Transverse colon (tissue), 4 donors: ENCODE measurements at places on chromosomes 16 and 17.

DNA sequence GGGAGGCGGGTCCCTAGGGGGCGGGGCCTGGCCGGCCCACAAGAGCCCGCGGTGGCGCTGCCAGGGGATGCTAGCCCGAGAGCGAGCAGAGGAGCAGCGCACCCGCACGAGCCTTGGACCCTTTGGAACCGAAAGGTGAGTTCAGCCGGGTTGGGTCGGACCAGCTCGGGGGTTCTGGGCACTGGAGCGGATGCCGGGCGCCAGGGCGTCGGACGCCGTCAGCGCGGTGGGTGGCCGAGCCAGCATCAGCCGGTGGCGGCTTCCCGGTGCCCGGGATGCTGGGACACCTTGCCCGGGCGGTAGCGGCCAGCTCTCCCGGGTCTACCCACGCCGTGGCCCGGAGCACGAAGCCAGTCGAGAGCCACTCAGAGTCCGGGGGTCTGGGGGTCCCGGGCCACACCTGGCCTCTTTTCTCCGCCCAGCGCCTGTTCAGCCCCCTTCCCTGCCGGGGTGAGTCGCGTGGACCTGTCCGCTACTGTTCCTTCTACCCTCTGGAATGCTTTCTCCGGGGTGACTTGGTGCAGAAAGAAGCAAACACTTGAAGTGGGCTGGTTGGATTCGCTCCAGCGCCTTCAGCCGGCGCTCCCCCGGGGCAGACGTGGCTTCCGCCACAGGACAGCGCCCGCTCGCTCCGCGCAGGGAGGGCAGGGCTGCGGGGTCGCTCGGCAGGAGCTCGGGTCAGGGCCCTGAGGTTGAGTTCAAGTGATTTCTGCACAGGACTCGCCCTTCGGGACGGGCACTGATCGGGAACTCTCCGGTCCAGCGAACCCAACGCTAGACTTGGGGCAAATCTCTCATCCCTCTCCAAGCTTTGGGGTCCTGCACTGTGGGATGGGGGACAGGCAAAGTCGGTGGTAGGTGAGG is at the start of gene SCNN1G:
SCNN1G (plus strand) TSS at position 67 of the 864 bp plus-strand sequence. CDS start 3,527 bp downstream, outside the sequence.
- peak; percentile 45 for DNase-seq

- DNase-seq: no peak
Observed at GRCh38 chr16:25478476-25478875, 213.3 kb upstream of the HS3ST4 start.

- DNase-seq: no peak
Observed at GRCh38 chr17:71899317-71899716, 221.5 kb upstream of the SOX9 start.

GRCh38 chr17:6099492-6099891 is 29.3 kb downstream of the WSCD1 start:
- no peak for DNase-seq

GRCh38 chr17:8921147-8921546 is 44.4 kb downstream of the PIK3R5 start:
- DNase-seq: no peak

GRCh38 chr16:85592700-85593493 is 20.2 kb upstream of the GSE1 start:
- DNase-seq: no peak

- no peak for DNase-seq
Observed at GRCh38 chr16:10930755-10931093, 11.5 kb downstream of the DEXI start.

- no peak for DNase-seq
Observed at GRCh38 chr17:31608659-31609254, 217.3 kb downstream of the RAB11FIP4 start.

- DNase-seq: no peak
Observed at GRCh38 chr17:37761059-37761458, 16.2 kb upstream of the HNF1B start.

- DNase-seq: peak; percentile 62
Observed at GRCh38 chr16:88790312-88791211, 5.5 kb upstream of the PIEZO1 start.

GRCh38 chr16:75576384-75576811 is 10.2 kb downstream of the GABARAPL2 start:
- DNase-seq: no peak

- DNase-seq: no peak
Observed at GRCh38 chr17:38563362-38564253, 42.1 kb downstream of the SRCIN1 start.

GRCh38 chr17:2701161-2701995 is 10.2 kb downstream of the CLUH start:
- no peak for DNase-seq

- no peak for DNase-seq
Observed at GRCh38 chr17:16013943-16014407, 14.4 kb downstream of the TTC19 start.

GRCh38 chr17:49667854-49668253 is 10.0 kb downstream of the SPOP start:
- no peak for DNase-seq

- no peak for DNase-seq
Observed at GRCh38 chr16:53771655-53772497, 67.9 kb downstream of the FTO start.

DNA sequence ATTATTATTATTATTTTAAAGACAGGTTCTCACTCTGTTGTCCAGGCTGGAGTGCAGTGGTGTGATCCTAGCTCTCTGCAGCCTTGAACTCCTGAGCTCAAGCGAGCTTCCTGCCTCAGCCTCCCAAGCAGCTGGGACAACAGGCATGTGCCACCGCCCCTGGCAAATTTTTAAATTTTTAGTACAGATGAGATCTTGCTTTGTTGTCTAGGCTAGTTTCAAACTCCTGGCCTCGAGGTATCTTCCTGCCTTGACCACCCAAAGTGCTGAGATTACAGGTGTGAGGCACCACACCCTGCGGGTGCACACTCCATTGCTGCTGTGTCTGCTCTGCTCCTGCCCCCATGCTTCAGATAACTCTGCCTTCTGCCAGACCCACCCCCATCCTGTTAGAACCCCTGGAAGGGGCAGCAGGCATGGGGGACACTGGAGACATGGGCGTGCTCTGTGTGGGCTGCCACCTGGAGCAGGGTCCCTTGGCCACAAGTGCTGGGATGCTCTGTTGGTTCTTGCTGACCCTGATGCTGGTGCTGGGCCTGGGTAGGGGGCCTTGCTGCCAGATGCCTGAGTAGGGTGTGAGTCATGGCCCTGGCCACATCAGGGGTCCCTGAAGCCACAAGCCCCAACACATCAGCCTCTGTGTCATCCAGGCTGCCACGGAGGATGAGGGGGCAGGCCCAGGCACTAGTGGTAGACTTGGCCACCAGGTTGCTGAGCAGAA is 2.6 kb downstream of the GGT6 start:
- no peak for DNase-seq

- no peak for DNase-seq
Observed at GRCh38 chr16:27515874-27516353, 33.8 kb downstream of the GTF3C1 start.

DNA sequence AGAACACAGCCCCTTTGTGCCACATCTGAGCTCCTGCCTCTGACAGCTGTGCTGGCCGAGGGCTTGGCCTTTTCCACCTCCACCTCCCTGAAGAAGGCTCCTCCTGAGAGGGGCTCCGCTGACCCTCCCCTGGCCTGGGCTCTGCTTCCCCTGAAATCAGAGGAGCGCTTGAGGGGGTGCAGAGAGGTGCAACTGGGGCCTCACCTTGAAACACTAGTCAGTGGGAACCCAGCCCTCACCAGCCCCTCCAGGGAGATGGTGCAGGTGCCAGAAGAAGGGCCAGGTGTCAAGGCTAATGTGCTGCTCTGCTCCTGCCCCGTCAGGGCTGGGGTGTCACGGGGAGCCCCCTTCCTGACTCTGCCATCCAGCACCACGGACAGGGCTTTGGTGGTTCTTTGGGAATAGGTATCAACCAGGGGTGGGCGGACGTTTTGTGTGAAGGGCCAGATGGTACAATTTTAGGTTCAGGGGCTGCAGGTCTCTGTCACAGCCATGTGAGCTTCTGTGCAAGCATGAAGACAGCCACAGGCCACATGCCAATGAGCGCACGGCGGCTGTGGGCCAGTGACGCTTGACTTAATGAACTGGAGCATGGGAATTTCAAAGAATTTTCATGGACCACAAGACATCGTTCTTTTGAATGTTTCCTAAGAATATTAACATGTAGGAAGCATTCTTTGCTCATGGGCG is 2.1 kb upstream of the ZG16B start:
- no peak for DNase-seq

DNA sequence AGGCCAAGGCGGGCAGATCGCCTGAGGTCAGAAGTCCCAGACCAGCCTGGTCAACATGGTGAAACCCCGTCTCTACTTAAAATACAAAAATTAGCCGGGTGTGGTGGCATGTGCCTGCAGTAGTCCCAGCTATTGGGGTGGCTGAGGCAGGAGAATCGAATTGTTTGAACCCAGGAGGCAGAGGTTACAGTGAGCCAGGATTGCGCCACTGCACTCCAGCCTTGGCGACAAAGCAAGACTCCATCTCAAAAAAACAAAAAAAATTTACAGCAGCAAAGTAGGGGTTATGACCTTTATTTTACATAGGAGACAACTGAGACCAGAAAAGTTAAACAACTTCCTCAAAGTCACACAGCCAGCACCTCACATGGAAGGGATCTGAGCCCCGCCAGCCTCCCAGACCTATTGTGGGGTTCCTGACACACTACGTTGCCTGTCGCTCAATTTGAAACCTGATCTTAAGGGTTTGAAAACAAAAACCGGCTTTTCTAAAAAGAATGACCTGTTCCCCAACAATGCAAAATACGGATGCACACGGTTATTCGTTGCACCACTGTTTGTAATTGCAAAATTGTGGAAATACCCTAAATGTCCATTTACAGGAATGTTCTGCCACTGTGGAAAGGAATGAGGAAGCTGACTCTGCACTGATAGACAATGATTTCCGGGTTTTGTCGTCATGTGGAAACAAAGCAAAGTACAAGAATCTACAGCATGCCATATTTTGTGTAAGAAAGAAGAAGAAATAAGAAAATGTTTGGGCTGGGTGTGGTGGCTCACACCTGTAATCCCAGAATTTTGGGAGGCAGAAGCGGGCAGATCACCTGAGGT is 77.2 kb downstream of the CNGB1 start:
- DNase-seq: no peak

GRCh38 chr17:68368387-68368786 is 77.1 kb downstream of the ARSG start:
- no peak for DNase-seq

DNA sequence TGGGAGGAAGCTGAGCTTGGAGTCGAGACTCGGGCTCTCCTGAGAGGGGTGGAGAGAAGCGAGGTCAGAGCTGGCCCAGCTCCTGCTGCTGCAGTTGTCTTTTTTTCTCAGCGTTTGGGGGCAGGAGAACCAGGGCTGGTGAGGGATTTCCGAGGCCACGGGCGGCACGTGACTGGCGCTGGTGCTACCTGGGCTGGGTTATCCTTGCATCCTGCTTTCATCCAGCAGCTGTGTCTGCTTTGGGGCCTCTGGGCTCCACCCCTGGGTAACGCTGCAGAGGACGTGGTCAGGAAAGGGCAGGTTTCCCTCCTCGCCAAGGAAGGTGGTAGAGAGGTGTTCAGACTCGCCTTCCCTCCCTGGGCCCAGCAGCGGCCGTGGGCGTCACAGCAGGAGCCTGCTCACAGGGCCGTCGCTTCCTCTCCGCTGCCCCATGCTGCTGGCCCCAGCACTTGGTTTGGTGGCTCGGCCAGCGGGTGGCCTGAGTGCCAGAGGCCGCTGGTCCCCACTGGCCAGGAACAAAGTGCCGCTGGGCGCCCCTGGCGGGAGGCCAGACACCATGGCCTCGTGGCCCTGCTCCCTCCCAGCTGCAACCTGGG is 22.5 kb downstream of the GSE1 start:
- no peak for DNase-seq

GRCh38 chr16:3607161-3607560 is 4.2 kb downstream of the SLX4 start:
- no peak for DNase-seq

- DNase-seq: no peak
Observed at GRCh38 chr16:23827057-23827456, 8.7 kb upstream of the PRKCB start.

DNA sequence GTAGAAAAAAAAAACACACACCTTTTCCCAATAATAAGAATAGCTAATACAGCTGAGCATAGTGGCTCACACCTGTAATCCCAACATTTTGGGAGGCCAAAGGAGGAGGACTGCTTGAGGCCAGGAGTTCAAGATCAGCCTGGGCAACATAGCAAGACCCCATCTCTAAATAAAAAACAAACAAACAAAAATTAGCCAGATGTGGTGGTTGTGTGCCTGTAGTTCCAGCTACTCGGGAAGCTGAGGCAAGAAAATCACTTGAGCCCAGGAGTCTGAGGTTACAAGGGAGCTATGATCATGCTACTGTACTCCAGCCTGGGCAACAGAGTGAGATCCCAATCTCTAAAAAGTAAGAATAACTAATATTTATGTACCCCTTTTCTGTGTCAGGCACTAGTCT is 42.8 kb upstream of the GFOD2 start:
- no peak for DNase-seq

DNA sequence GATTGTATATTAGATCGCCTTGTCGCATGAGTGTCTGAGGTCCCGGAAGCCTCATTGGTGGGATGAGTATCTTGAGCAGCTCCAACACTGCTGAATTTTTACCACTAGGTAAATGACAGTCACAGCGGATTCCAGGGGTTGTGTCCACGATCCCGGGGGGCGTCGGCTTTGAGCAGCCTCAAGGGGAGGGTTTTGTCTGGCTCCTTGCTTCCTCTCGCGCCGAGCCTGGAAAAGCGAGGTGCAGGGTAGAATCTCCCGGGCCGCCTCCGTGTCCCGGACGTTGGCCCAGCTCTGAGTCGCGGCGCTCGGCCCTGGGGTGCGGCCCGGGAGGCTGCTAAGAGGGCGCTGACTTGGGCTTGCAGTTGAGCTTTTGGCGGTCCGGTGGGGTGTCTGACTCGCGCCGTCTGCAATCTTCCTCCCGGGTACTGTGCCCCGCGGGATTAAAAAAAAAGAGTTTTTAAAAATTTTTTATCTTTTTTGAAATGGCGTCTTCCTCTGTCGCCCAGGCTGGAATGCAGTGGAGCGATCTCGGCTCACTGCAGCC is 4.5 kb downstream of the OR1F1 start:
- DNase-seq: no peak

- no peak for DNase-seq
Observed at GRCh38 chr17:2111691-2112090, 56.8 kb downstream of the HIC1 start.

- DNase-seq: peak; percentile 27
Observed at GRCh38 chr16:84544031-84544773, 39.7 kb upstream of the MEAK7 start.

- DNase-seq: peak; percentile 60
Observed at GRCh38 chr17:39926588-39927100, 757 bp downstream of the ORMDL3 start.

DNA sequence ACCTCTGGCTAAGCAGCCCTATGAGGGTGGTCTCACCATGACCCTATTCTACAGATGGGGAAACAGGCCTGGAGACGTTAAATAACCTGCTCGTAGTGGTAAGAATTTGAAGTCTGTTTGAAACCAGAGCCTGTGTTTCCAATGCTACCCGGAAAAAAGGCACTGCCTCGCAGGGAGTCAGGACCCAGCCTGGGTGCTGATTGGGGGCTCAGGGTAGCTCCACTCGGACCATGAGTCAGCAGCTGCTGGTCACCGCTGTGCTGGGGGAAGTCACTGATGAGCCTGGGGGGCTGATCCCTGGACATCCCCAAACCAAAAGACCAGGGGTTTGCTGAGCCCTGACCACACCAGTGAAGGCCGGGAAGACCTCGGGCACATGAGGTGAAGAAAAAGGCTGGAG is 9.4 kb upstream of the PLD6 start:
- no peak for DNase-seq

GRCh38 chr16:546909-547770 is 13.1 kb upstream of the PRR35 start:
- peak; percentile 86 for DNase-seq
